ENCODE measurements at places on chromosomes 7 and 10.

- no peak for DNase-seq
Observed at GRCh38 chr7:107551936-107552335, 11.8 kb downstream of the COG5 start.

GRCh38 chr10:42940487-42941294 lies 136.2 kb upstream of the RET start:
- no peak for DNase-seq

- no peak for DNase-seq
Observed at GRCh38 chr7:114910787-114911186, 11.1 kb upstream of the MDFIC start.

DNA sequence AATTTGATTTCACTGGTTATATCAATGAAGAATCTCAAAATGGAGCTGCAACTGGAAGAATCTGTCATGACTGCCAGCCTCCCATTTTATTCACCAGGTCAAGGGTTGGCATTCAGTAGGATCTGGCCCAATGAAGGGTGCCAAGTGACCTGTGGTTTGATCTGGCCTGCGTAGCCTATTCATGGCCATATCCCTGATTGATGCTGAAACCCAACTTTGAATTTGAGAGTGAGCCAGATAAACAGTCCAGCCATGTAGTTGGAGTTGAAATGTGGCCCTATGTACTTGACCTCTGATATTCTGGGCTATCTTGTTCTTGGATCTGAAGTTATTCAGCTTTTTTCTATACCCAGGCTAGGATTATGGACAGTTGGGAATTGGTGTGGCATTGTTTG lies 1.5 kb downstream of the MKLN1 start:
- DNase-seq, result peak; percentile 73

DNA sequence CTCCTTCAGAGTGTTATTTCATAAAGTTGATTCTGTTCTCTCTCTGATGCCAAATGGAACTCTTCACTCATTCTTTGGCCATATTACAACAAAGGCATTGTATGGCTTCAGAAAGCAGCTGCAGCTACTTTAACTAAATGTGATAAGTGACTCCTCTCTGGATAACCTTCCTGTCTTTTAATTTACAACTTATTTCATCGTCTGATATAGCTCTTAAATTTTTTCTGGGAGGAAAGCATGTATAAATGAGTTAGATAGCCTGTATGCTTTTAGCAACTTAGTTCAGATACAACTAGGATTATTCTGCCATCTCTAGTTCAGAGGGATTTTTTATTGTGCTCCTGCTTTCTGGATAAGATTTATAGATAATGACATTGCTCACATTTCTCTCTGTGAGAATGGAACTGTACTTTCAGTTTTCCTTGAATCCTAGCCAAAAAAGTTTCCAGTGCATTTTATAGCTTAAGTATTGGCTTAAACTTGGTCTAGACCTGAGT lies 57.5 kb downstream of the KLHDC10 start:
- DNase-seq, result no peak

GRCh38 chr7:47149208-47149839 lies 432.6 kb downstream of the TNS3 start:
- DNase-seq, result no peak

DNA sequence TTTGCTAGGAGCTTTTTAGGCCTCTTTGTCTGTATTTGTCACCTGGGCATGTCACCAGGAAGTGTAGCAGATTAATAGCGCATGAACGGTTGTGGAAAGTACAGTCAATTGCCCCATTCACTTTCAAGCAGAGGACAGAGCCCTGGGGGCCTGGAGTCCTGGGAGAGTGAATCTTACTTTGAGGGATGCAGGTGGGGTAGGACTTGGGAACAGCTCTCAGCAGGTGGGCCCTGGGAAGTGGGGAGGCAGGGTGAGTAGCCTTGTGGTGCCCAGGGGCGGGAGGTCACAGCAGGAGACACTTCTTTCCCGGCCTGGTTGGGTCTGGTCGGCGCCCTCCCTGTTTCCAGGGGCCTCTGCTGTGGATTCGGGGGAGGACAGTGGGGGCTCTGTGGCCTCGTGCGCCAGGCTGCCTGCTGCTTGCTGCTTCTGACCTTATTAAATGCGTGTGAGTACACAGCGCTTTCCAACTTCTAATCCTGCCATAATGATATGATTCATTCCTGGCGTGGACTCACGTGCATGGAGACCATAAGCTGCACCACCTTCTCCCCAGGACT lies 51.6 kb upstream of the AQP1 start:
- DNase-seq, result no peak

DNA sequence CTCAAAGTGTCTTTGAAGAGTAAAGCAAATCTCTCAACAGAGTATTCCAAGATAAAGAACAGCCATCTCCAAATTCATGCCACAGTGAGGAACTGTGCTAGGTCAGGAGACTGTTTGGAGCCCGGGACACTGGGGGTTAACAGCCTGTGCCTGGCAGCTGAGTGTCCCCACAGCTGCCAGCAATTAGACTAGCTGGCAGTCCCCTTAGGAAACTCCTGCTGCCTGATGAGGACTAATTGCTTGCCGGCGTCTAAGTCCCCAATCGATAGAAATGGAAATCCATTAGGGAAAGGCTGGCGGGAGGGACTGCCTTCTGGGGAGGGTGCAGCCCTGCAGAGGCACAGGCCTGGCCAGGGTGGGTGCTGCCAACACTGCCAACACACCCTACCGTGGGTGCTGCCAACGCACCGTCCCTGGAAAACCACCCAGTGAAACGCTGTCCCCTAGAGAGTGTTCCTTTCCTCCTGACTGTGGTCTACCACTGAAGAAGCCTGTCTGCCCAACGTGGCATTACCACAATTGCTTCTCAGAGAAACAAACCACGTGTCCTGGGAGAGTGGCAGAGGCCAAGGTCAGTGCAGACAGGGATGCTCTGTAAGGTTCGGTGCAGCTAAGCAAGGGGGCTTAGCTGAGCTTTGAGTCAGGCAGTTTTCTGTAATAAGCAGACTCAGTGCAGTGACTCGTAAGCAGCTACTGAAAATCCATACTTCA lies 60.8 kb downstream of the XRCC2 start:
- no peak for DNase-seq

DNA sequence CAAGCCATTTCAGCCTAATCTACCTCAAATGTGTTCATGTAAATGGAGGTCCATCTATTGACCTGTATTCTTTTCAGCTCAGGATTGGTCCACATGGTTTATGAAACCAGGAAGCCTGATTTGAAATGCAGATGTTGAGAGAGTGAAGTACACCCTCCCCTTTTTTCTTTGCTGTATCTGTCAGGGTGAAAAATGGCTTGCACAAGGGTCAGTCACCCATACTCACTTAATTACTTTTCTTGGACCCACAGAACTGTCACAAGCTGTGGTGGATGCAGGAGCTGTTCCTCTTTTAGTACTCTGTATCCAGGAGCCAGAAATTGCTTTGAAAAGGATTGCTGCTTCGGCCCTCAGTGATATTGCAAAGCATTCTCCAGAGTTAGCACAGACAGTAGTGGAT lies 41.2 kb downstream of the SPAG6 start:
- no peak for DNase-seq

DNA sequence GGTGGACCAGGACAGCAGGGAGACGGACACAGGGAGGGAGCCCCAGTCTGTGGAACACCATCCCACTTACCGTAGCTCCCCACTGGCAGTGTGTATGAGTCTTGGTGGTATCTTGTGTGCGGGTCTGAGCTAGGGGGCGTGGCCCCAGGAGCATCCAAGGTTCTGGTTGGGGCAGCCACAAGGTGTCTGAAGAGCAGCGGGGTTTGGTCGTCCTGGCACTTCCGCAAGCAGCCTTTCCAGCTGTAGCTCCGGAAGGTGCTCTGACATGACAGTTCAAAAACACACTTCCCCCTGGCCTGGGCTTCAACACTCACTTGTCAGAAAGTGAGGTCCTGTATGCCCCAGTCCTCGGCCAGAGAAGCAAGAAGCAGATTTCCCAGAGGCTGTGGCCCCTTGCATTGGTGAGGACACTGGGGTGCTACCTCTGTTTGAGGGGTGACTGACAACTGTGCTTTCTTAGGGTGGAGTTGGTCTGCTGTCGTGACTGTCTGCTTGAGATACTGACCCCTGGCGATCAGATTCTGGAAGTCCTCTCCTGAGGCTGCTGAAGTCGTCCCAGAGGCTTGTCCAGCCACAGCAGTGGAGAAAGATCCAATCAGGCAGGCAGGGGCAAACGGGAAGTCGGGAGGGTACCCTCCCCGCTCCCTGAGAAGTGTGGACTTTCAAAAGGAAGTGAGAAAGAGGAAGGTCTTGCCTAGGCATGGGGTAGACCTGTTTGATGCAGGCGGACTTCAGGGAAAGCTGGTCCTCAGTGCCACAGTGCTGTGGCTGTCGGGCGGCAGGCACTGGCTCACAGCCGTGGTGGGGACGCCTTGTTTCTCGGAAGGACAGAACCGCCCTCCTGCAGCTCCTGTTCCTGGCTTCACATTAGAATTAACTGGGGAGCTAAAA lies 51.4 kb upstream of the PFKFB3 start:
- DNase-seq, result peak; percentile 61

GRCh38 chr7:94040254-94040653 lies 36.1 kb upstream of the BET1 start:
- no peak for DNase-seq

DNA sequence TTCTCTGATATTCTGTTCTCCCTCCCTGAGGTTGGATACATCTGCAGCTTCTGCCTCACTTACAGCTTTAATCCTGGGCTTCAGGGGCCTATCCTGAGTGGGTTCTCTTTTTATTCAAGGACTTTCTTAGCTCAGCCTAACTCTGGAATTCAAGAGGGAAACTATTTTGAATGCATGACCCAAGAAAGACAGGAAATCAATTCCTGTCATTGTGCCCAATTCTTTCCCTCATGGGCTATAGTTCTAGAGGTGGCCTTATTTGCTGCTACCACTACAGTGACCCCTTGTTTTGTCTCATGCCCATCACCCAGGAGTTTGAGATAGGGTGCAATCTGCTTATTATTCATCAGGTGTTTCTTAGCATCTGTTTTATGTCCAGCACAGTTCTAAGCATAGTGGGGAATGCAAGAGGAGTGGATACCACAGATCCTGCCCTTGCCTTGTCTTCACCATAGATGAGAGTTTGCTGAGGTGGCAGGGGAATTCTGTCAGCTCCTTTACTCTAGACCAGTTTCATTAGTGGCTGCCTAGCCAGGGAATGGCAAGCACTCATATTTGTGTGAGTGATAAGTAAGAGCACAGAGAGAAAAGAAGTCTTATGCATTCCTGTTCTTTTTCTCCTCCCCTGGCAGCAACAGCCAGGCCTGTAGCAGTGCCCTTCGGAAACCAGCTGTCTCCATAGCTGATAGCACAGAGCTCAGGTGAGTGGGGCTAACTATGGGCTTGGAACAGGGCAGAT lies 19.4 kb downstream of the STRIP2 start:
- DNase-seq, result no peak

DNA sequence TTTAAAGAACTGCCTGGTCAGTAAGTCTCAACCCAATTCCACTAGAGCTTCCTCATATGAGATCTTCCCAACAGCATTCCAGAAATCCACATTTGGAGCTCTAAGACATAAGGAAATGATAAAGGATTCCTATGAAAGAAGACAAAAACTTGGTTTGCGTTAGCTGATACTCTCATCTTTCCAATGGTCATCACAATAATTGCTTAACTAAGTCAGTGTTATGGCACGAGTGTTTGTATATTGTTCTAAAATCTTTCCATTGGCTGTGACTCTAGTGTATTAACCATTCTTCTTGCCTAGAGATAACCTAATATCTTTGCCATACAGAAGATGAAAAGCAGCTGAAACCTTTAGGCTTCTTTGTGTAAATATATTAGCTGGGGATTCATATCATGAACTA lies 289.0 kb downstream of the SNX13 start:
- no peak for DNase-seq

GRCh38 chr10:100981178-100981772 lies 6.0 kb downstream of the MRPL43 start:
- DNase-seq, result no peak

GRCh38 chr7:27462575-27463270 lies 200.0 kb downstream of the HIBADH start:
- no peak for DNase-seq
